ENCODE measurements at places on chromosomes 11 and 22. TPM values are rescaled to one million over a fixed set of nuclear protein-coding genes. Genes with fewer than 3 reads are reported as not detected.

GLYATL2 gene
- total RNA-seq, result not detected

IL10RA gene
- not detected for total RNA-seq

NTM gene
- not detected for total RNA-seq

HBE1 gene
- 0.16 TPM for total RNA-seq

PHETA2 gene
- not detected for total RNA-seq

SLC22A6 gene
- total RNA-seq, result not detected

RASD2 gene
- total RNA-seq, result 0.84 TPM

LPXN gene
- 2.1 TPM for total RNA-seq
